ENCODE measurements at places on chromosomes 12 and 14.
A peak's percentile ranks its signal among the peaks of the same experiment; 100 is the strongest.

DNA sequence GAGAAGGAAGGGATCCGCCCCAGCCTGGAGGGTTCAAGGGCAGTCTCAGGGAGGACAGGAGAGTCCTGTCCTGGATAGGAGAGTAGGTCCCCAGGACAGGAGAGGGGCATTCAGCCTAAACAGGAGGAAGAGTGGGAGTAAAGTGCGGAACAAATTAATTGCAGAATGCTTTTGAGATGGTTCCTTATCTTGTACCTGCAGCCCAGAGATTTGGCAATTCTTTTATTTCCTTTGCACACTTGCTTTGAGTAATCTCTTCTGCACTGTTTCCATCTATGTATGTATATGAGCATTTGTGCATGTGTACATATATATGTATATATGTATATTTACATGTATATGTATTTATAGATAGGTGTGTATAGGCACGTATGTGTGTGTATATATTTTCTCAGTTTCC, 22.7 kb downstream of the PLEK2 start:
- DNase-seq = no peak

DNA sequence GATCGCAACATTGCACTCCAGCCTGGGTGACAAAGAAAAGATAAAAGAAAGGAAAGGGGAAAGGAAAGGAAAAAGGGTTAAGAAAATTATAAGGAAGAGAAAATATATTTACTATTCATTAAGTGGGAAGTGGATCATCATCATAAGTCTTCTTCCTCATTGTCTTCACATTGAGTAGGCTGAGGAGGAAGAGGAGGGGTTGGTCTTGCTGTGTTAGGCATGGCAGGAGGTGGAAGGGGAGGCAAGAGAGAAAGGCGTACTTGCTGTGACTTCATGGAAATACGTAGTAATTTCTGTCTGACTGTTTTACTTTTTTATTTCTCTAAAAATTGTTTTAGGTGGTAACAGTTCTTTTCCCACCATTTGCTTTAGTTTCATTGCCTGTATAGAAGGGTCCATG, 26.2 kb downstream of the FAM177A1 start:
- no peak for DNase-seq

DNA sequence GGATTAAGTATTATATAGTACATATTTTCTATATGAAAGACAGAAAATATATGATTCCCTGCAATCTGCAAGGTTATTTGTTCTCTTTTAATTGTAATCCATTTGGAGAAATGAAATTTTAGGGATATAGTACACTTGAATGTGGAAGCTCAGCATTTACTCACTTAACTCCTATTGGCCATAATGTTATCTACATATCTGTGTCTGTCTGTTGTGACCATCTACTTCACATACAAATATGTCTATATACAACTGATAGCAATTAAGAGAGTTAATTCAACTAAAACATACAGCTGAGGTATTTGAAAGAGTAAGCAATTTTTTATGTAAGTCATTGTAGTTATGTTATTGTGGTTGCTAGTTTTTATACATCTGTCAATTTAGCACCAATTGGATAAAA, 12.9 kb downstream of the FOXG1 start:
- DNase-seq = no peak

DNA sequence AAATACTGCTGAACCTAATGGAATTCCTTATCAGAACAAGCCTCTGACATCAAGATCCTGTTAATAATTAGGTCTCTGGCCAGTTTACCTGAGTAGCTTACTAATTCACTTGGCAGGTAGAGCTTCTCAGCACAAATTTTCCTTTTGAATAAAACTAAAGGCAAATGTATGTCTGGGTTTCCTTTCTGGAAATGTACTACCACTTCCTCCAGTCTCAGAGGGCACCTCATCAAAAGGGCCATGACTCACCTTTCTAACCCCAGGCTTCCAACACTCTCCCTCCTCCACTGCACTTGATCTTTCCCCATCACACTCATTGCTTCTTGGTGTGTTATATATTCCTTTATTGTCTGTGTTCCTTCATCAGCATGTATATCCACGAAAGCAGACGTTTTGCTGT, 90.5 kb downstream of the SLC2A13 start:
- no peak for DNase-seq

DNA sequence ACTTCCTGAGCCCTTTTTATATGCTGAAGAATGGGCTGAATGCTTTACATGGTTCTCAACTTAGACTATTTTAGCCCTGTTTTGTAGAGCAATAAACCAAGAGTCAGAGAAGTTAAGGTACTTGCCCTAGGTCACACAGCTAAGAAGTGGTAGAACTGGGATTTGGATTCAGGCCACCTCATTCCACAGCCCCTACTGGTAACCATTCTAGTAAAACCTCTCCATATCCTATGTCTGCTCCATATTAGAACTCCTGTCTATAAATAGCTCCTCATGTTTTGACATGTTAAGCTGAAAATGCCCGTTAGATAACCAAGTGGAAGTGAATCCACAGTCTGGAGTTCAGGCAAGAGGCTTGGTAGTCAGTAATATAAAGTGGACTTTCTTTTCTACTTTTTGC, 111.6 kb downstream of the HECTD4 start:
- no peak for DNase-seq

DNA sequence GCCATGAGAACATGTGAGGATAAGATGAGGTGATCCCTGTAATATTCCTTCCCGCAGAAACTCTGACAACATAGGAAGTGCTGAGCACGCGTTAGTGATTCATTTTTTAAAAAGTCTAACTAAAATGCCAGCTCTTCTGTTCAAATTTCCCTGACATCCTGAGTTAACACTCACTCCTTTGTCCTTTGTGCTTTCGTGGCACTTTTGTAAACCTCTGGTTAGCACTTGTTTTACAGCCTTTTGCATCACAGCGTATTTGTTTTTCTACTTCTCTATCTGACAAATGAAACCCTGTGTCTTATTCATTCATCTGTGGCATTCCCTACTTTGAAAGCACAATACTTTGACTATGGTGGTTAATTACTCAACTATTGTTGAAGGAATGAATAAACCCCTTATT, 313.6 kb downstream of the NUAK1 start:
- no peak for DNase-seq

DNA sequence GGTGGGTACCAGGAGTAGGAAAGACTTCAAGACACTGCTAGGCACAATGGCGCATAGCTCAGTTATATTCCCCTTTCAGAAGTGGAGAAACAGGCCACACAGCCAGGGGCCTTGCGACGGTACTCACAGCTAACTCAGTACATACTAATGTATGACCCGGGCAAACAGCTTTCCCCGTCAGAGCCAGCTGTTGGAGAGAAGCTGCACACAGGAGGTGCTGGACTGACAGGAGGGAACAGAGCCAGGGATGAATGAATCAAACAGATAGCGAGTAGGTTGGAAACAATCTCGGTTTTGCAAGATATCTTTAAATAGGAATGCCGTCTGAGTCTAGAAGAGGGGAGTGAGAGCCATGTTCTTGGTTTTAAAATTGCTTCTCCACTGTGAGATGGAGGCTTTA, 45.5 kb downstream of the PRIMA1 start:
- no peak for DNase-seq

DNA sequence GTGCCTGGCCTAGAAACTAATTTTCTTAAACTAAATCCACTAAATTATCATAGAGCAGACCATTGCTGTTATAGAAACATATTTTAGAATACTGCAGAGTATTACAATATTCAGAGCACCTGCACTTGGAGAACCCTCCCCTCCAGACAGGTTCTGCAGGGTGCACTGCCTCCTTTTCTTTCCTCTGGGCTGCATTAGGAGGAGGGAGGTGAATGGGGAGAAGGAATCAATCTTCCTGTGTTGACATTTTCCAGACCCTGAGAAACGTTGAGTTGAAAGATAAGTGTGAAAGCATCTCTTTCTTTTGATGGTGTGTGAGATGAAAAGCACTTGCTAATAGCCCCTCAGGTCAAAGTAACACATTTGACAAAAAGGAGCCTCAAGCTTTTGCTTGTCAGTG, 7.3 kb downstream of the SYNE2 start:
- DNase-seq = no peak

DNA sequence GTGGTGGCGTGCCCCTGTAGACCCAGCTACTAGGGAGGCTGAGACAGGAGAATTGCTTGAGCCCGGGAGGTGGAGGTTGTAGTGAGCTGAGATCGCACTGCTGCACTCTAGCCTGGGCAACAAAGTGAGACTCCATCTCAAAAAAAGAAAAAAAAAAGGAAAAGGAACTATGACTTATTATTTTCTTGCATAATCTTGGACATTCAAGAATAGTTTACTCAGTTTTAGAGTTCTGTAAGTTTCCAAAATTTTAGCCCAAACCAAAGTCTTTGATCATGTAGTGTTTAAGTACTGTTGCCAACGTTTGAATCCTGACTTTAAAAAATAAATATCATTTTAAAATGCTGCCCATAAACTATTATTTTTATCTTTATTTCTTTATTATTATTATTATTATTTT, 6.2 kb downstream of the PSMA6 start:
- DNase-seq = no peak

- DNase-seq = no peak
These were observed 20.4 kb downstream of the CCDC88C start for GRCh38 chr14:91396959-91397815.

DNA sequence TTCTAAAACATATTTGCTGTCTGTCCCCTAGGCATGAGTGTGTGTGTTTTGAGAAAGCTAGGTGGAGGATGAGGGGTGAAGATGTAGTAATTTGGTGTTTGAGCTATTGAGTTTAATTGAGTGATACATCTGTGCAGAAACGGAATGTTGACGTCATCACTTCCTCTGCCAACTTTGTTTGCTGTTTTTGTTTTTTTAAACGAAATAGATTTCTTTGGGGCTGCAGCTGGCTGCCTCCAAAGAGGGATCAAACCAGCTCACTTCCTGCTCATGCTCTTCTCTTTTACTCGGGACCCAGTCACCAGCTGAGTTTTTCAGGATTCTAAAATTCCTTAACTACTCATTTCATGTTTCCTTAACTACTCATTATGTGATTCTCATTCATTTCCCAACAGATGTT, 19.5 kb upstream of the CRACR2A start:
- no peak for DNase-seq

DNA sequence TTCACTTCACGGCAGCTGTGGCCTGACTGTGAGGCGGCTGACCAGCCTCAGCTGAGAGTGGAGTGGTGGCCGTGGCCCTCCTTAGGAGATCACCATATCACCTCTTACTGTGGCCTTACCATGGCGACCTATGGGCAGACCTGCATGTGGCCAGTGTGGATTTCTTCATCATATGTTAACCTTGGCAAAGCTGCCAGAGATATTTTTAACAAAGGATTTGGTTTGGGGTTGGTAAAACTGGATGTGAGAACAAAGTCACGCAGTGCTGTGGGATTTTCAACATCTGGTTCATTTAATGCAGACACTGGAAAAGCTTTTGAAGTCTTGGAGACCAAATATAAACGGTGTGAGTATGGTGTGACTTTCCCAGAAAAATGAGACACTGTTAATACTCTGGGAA, 46.9 kb downstream of the KLRG1 start:
- DNase-seq = no peak

DNA sequence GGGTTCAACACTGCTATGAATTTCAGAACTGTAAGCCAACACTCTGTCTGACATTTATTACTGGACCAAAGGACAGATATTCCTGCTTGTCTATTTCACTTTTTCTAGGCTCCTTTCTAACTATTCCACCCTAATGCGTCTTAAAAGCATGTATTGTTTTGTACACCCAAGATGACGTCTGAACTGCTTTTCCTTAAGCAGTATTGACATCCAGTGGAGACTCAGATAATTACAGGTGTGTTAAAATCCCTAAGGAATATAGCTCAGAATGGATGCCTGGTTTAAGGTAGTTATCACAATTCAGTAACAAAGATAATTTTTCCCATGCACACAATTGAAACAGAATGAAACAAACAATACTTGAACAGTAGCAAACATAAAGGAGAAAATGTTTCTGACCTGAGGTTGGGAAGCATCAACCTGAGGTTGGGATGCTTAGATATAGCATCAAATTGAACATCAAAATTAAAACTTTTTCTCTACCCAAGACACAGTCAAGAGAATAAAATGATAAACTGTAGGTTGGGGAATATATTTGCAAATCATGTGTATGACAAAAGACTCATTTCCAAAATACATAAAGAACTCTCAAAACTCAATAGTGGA, 93.7 kb upstream of the PTPRR start:
- peak; percentile 12 for DNase-seq

- no peak for DNase-seq
These were observed 233.6 kb downstream of the MED13L start for GRCh38 chr12:116043659-116044535.

DNA sequence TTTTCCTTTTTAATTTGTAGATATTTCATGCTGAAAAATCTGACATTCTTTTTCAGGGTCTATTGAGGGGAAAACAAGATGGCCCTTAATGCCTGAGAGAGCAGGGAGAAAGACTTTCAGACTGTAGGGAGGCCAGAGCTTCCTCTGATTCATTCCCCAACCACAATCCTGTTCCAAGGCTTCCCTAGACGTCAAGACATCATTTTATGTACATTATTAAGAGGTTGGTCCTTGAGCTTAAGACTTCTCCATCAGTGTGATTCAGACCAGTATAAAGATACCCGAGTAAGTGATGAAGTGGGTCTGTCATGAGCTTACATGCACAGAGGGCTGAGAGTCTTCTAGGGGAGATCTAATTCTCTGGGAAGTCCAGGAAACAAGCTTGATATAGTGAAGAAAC, 57.3 kb downstream of the AVPR1A start:
- DNase-seq = no peak

GRCh38 chr12:49524660-49525324, 14.0 kb upstream of the KCNH3 start:
- no peak for DNase-seq

- DNase-seq = no peak
These were observed 2.0 kb upstream of the ATN1 start for GRCh38 chr12:6925540-6926279.

- no peak for DNase-seq
These were observed 332.4 kb upstream of the PRICKLE1 start for GRCh38 chr12:42921741-42922504.

DNA sequence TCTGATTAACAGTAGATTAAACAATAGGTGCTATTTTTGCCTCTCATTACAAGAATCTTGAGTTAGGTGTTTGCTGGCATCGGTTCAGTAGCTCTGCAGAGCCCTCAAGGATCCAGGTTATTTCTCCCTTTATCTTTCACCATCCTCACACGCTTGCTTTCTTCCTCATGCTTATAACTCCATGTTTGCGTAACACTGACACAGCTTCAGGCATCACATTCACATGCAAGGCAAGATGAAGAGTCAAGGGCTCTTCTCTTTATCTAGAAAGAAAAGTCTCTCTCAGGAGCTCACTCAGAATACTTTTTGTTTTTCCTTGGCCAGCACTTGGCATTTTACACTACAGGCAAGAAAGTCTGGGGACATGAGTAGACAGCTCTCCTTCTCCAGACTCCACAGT, 24.2 kb upstream of the PTHLH start:
- no peak for DNase-seq

- DNase-seq = no peak
These were observed 148.9 kb downstream of the PCNX1 start for GRCh38 chr14:71056168-71056567.

GRCh38 chr12:22802883-22803630, 178.1 kb downstream of the ETNK1 start:
- no peak for DNase-seq

All from HuH-7 (cell line).